BJ (cell line): ENCODE measurements at places on chromosomes 7 and 10.

DNA sequence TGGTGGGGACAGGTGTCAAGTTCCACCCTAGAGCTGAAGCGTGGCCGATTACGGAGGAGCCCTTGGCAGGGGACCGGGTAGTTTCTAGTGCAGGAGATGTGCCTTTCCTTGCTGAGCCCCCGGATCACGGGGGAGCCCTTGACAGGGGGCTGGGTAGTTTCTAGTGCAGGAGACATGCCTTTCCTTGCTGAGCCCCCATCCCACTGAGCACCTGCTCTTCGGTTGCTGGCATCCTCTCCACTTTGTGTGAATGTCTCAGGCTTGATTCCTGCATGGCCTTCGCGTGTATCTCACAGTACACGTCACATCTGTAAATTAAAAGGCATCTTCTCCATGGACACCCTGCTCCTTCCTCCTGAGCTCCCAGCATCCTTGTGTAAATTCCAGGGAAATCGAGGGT lies 263.5 kb downstream of the ADARB2 start:
- no peak for DNase-seq

DNA sequence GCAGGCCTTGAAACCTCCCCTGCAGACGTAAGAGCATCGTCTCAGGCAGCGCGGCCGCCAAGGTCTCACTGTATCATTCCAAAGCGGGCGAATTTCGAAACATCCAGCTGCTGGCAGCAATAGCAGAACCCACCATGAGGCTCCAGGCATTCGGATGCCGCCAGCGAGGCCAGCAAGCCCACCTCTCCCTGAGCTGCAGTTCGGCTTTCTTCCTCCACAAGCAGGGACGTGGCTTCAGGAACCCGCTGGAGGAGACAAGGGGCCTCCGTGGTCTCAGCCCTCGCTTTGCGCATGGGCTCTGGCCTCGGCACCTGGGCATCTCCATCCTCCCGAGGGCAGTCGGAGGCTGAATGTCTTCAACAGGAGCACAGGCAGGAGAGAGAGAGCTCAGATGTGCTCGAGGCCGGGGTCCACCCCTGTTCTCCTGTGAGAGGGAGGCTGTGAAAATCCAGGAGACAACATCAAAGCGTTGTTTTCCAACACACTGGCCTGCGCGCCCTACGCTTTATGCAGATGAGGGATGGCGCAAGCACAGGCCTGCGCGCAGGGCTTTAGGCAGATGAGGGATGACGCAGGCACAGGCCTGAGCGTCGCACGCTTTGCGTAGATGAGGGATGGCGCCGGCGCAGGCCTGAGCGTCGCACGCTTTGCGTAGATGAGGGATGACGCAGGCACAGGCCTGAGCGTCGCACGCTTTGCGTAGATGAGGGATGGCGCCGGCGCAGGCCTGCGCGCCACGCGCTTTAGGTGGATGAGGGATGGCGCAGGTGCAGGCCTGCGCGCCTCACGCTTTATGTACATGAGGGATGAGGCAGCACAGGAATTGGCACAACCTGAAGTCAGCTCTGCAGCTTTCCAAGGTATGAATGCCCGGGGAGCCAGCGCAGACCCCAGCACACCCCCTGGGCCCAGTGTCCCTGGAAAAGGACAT lies 103.2 kb downstream of the WDR37 start:
- DNase-seq: no peak

DNA sequence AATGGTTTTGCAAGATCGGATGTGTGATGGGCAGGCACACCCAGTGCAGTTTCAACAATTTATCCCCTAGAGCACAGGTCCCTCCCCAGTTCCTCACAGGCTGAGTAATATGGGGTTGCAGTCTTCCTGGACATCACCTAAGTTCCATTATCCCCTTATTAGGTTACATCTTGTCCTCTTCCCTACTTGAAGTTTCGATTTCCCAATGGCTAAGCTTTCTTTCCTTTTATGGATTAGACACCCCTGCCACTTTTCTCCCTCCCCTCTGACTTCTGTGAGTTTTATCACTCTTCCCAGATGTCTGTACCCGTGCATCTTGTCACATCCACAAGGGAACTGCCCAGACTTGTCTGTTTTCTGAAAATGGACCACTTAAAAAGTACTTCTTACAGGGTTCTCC lies 2.4 kb upstream of the NIPSNAP2 start:
- no peak for DNase-seq

GRCh38 chr7:114659409-114660125 lies 245.0 kb downstream of the FOXP2 start:
- DNase-seq: no peak

DNA sequence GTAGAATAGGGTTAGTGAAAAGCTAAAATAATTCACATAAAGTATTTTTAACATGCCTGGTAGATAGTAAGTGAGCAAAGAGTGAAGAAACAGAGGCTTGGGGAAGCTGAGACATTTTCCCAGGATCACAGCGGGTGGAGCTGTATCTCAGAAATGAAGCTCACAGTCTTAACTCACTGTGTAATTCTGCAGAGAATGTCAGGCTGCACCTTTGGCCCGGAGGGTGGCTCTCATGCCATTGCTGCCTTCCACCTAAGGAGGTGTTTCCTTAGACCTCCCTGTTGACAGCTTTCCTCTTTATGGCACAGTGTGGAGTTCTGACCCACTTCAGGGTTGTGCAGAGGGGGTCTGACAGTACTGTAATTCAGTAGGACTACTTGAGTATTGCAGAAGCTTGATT lies 2.9 kb upstream of the GTPBP4 start:
- no peak for DNase-seq

- peak; percentile 28 for DNase-seq
Observed at GRCh38 chr10:43110338-43111071, 27.7 kb upstream of the CSGALNACT2 start.

DNA sequence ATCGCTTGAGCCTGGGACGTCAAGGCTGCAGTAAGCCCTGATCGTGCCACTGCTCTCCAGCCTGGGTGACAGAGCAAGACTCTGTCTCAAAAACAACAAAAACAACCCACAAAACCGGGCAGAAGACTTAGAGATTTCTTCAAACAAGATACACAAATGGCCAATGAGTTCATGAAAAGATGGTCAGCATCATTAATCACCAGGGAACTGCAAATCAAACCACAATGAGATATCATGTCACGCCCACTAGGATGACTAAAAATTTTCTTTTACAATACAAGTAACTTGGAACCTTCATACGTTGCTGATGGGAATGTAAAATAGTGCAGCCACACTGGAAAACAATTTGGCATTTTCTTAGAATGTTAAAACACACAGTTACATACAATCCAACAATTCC lies 77.3 kb upstream of the GRID1 start:
- no peak for DNase-seq
